ENCODE measurements at places on chromosomes 13 and 19.

DNA sequence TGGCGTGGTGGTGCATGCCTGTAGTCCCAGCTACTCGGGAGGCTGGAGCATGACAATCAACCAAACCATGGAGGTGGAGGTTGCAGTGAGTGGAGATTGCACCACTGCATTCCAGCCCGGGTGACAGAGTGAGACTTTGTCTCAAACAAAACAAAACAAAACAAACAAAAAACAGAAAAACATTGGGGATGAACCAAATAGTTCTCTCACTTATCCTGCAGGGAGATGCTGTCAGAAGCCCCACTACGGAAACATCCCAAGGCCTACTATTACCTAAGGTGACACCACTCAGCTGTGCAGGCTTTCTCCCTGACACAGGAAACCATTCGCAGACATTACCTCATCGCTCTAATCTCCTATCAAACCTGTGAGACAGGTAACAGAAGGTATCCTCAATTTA, 113.5 kb downstream of the FOXO1 start:
- no peak for DNase-seq

GRCh38 chr13:106686163-106686562, 118.2 kb upstream of the ARGLU1 start:
- no peak for DNase-seq

DNA sequence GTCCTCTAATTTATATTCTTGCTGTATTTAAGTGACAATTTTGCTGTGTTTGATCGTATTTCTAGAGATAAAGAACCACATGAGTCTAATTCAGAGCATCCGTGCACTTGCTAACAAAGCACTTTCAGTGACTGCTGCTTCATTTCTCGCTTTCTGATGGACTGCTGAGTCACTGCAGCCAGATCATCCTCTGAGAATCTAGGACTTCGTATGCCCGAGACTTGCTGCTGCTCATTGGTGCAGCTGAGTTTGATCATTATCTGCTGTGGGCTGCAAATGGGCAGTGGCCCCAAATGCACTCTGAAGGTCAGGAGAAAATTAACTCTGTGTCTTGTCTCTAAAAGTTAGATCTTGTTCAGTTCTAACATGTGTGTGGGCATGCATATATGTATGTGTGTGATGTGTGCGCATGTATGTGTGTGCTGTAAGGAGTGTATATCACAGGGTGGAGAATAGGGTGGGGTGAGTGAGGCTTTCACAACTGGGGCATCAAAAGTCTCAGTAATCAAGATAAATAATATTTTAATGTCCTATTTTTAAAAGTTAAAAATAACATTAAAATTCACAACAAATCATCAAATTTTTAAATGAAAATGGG, 342.6 kb downstream of the MTUS2 start:
- DNase-seq, result no peak

- no peak for DNase-seq
Measured at GRCh38 chr19:12676384-12676792, 5.3 kb downstream of the DHPS start.

GRCh38 chr19:18422530-18423191, 3.5 kb downstream of the SSBP4 start:
- DNase-seq, result no peak

GRCh38 chr19:56132316-56132822, 8.7 kb upstream of the ZNF444 start:
- no peak for DNase-seq

- DNase-seq, result no peak
Measured at GRCh38 chr13:29513002-29513980, 82.2 kb downstream of the SLC7A1 start.

GRCh38 chr19:22354665-22355064, 67.5 kb downstream of the ZNF98 start:
- DNase-seq, result no peak

GRCh38 chr13:102707467-102707866, 12.6 kb upstream of the METTL21C start:
- DNase-seq, result no peak

DNA sequence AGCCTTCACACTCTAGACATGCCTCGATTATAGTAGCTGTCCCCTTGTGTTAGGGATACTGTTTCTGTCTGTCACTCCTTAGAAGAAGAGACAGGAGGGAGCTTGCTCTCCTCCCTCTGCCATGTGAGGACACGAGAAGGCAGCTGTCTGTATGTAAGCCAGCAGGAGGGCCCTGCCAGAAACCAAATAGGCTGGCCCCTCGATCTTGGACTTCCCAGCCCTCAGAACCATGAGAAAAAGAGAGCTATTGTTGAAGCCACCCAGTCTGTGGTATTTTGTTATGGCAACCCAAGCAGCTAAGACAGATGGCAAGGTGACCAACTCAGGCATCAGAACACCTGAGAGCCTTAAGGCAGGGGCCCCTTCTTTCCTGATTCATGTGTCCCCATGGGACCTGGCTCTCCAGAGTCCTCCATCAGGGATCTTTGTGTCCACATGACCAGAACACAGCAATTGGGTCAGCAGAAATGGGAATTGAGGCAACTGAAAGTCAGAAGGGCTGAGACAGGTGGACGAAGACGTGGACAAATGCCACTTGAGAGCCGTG, 65.6 kb upstream of the NPAS1 start:
- no peak for DNase-seq

DNA sequence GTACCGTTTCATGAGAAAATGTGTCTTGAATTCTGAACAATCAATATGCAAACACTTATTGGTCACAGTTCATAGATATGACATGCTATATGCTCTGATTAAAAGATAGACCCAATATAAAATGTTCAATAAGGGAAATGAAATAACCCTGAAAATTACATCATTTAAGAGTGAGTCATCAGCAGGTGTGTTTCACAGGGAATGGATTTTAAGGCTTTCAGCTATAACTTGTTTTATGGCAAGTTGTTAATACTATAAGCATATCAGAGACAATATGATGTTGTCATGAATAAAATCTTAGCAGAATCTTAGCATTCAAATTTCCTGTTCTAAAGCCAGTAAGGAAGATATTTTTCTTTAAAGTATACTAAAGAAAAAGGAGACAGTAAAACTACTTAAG, 483.4 kb upstream of the PCDH9 start:
- DNase-seq, result no peak

DNA sequence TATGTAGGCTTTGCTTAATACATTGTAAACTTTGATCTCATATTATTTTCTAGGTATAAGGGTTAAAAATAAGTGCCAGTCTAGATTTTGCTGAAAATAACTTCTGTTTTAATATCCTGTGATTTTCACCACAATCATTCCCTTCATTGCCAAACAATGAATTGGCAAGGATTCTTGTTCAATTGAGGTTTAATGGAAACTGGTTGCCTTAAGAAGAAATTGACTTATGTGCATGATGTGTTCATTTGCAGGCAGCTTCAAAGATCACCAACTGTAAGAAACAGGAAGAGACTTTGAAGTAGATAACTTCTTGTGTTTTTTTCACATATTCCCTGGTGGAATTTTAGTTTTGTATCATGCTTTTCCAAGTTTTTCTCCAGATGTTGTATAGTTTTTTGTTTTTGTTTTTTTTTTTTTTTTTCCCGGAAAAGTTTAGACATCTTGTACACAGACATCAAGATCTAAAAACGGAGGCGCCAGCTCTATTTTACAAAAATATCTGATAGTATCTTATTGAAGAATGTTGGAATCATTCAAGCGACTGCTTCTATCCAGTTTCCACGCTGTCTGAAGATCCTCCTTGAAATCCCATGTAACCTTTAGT, 108.3 kb downstream of the POSTN start:
- no peak for DNase-seq

- DNase-seq, result no peak
Measured at GRCh38 chr13:73720216-73720840, 413.9 kb downstream of the KLF12 start.

- no peak for DNase-seq
Measured at GRCh38 chr13:112454648-112455334, 78.6 kb downstream of the SPACA7 start.

DNA sequence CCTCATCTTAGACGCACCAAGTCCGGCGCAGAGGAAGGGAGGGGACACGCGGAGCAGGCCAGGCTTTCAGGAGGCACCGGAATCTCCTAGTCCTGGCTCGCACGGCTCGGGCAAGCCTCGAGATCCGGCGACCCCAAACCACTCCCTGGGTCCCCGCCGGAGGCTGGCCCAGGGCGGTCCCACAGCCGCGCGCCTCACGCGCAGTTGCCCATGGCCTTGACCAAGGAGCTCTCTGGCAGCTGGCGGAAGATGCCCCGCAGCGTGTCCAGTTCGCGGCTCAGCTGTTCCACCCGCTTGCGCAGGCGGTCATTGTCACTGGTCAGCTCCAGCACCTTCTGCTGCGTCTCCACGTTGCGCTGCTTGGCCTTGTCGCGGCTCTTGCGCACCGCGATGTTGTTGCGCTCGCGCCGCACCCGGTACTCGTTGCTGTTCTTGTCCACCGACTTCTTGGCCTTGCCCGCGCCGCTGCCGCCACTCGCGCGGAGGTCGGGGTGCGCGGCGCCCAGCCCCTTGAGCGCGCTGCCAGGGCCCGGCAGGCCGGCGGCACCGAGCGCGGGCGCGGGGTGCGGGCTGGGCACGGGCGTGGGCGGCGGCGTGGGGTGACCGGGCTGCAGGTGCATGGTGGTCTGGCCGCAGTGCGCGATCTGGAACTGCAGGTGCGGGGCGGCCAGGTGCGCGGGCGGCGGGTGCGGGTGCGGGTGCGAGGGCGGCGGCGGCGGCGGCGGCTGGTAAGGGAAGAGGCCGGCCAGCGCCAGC, 1.0 kb downstream of the CEBPA start:
- DNase-seq, result no peak

DNA sequence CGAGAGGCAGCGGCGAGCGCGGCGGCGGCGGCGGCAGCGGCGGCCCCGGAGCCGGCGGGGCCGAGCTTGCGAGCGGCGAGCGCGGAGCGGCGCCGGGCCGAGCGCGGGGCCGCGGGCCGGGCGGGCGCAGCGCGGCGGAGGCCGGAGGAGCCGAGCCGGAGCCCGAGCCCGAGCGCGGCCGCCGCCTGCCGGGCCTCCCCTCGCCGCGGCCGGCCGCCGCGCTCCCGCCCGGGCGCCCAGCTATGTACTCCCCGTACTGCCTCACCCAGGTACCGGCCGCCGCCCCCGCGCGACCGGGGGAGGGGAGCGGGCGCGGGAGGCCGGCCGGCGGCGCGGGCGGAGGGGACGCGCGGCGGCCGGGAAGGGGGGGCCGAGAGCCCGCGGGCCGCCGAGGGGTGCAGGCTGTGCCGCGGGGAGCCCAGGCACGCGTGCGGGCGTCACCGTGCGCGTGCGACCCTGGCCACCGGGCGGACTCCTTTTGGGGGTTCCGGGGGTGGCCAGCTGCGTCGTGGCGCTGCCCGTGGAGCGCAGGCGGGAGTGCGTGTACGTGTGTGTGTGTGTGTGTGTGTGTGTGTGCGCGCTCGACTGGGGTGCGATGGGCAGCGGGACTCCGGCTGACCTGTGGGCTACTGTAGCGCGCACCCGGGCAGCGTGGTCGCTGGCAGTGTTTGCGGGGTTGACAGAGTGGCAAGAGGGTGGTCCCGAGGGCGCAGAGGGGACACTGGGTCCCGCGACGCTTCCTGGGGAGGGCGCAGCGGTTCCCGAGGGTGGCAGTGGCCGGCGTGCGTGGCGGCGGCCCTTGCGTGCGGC, 526 bp downstream of the NFIX start:
- no peak for DNase-seq

DNA sequence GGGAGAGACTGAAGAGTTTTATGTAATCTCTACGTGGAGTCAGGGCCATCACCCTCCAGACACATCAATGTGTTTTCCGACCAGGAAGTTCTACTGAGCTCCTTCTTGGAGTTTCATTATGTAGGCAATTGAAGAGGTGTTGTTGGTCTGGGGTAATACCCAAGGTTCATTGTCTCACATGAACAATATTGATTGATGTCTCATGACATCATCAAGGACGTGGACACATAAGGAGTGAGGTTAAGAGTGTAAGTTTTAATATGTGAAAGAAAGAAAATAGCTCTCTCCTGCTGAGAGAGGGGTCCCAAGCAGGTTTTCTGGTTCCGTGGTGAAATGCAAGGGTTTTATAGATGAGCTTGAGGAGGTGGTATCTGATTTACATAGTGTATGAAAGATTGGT, 280.7 kb upstream of the MIR17HG start:
- no peak for DNase-seq

GRCh38 chr13:26471807-26472206, 85.7 kb upstream of the WASF3 start:
- no peak for DNase-seq

- DNase-seq, result no peak
Measured at GRCh38 chr19:31597616-31598015, 248.4 kb upstream of the TSHZ3 start.

- DNase-seq, result no peak
Measured at GRCh38 chr19:5447700-5448311, 7.4 kb upstream of the ZNRF4 start.

DNA sequence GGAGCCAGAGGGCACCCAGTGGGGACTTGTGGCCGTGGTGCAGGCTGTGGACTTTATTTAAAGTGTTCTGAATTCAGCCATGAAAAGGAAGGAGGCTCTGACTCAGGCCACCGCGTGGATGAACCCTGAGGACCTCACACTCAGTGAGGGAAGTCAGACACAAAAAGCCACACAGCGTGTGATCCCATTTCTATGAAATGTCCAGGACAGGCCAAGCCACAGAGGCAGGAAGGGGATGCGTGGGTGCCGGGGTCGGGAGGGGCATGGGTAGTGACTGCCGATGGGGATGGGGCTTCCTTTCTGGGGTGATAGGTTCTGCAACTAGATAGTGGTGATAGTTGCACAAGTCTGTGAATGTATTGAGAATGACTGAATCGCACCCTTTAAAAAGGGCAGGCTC, 8.7 kb upstream of the ZBTB7A start:
- no peak for DNase-seq

DNA sequence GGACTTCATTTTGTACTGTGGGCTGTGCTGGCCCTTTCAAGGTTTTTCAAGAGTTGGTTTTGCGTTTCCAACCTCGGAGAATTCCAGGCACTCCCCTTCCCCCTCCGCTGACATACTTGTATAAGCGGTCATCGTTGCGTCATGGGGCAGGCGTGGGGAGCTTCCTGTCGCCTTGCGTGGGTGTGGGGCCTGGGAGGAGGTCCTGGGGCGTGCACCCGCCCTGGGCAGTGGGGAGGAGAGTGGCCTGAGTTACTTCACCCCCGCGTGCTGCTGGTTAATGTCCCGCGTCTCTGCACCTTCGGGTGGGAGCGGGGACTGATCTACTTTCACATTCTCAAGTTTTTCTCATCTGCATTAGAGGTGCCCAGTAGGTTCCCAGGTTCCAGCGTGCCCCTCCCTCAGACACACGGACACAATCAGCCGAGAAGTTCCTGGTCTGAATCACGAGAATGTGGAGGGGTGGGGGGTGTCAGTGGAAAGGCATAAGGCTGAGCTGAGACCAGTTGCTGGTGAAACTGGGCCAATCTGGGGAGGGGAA, 4.1 kb downstream of the IER2 start:
- DNase-seq, result no peak

- no peak for DNase-seq
Measured at GRCh38 chr19:709196-709964, 645 bp downstream of the PALM start.

- DNase-seq, result no peak
Measured at GRCh38 chr19:21492947-21493906, 12.2 kb upstream of the ZNF429 start.

Data from cortex of kidney (tissue), 1 donor.